ENCODE measurements at places on chromosomes 2 and 18.

DNA sequence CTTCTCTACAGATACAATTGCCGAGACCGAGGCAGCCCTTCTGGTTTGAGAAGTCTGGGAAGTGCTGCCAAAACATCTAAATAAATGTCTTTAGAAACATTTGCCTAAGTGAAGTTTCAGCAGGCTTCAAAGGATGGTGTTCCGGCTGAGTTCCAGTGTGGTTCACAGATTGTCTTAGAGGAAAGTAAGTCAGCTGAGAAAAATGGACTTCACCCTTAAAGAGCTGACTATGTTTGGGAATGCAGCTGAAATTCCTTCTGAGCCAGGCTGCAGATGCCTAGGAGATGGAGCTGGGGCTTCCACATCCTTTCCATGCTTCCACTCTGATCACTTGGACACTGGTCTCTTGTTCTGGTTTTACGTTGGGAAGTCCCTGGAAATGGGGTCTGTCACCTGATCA is 83.6 kb downstream of the FHOD3 start:
- no peak for DNase-seq

DNA sequence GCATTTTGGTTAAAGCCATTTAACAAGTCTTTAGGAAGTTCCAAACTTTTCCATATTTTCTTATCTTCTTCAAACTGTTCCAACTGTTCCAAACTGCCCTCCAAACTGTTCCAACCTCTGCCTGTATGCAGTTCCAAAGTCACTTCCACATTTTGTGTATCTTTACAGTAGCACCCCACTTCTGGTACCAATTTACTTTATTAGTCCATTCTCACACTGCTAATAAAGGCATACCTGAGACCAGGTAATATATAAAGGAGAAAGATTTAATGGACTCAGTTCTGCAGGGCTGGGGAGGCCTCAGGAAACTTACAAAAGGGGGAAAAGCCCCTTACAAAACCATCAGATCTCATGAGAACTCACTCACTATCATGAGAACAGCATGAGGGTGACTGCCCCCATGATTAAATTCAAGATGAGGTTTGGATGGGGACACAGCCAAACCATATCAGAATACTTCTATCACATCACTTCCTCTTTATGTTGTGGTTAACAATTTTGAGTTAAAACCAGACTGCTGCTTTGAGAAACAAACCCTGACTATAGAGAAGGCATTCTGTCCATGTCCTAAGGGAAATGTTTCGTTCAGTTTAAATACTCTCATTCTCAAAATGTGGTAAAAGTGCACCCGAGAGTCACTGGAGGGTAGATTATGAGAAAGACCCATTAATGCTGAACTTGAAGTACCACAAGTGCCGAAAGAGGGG is 11.0 kb downstream of the IL18R1 start:
- DNase-seq = no peak

GRCh38 chr18:28168725-28169124 is 8.2 kb downstream of the CDH2 start:
- no peak for DNase-seq

- no peak for DNase-seq
These were observed 37.2 kb downstream of the SOX11 start for GRCh38 chr2:5729416-5729815.

DNA sequence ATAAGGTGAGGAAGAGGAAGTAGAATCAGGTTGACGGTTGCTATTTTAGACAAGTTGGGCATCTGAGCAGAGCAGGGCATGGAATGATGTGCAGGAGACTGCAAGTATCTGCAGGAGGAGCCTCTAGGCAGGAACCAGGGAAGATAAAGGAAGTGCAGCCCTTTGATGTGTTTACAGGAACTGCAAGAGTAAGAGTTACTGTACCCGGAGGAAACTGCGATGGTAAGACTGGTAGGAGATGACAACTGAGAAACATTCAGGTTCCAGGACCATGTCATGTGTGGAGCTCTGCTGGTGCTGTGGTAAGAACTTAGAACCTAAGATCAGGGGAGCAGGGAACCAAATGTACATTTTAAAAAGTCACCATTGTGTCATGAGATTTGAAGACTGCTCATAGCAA is 134.3 kb upstream of the STON1 start:
- DNase-seq = no peak

Data from 8988T (cell line).